ENCODE measurements at places on chromosomes 7 and 10.

DNA sequence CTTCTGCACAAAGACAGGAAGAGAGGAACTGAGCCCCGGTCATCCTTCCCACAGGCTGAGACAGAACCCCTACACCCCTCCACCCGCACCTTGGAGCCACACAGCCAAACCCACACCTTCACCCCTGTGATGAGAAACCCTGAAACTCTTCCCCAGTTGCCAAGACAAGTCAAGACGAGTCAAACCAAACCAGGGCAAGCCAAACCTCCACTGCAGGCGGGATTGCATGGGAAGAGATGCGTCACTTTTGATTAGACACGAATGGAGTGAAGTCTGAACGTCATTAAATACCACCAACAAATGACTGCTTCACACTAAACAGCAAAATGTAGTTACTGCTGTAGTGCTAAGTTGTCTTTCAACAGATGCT is 73.8 kb downstream of the PRPF18 start:
- DNase-seq, result no peak

GRCh38 chr7:156676263-156676662 is 35.7 kb downstream of the RNF32 start:
- no peak for DNase-seq

DNA sequence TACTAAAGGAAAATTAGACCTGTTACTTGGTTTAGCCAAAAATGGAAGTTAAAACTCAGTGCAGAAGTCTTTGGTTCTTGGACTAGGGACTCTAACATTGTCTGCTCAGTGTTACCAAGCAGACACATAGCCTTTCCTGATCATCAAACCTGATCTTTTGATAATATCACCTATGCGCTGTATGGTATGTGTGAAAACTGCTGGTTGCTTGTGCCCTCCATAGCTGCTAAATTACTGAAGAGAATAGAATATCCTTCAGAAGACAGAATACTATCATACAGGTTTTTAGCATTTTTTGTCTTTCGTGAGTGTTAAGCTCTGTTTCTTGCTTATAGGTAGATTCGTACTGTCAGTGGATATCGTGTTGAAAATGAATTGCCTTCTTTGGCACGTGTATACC is 68.7 kb downstream of the ST7 start:
- peak; percentile 30 for DNase-seq

DNA sequence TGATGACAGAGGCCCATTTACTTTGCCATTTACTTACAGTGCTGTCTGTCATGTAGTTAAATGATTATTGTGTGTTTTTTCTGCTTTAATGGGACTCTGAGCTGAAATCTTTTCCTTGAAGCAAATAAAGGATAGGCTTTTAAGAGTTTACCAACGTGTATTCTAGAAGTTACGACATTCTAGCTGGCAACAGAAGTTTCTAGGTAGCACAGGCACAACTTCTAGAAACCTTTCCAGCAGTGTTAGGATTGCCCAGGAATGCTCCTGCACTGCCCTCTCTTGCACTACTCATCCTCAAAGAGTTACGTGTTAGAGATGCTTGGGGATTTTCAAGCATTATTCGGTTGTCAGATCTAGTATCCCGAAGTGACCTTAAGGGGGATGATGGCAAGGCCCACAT is 42.5 kb upstream of the TMEM236 start:
- no peak for DNase-seq

DNA sequence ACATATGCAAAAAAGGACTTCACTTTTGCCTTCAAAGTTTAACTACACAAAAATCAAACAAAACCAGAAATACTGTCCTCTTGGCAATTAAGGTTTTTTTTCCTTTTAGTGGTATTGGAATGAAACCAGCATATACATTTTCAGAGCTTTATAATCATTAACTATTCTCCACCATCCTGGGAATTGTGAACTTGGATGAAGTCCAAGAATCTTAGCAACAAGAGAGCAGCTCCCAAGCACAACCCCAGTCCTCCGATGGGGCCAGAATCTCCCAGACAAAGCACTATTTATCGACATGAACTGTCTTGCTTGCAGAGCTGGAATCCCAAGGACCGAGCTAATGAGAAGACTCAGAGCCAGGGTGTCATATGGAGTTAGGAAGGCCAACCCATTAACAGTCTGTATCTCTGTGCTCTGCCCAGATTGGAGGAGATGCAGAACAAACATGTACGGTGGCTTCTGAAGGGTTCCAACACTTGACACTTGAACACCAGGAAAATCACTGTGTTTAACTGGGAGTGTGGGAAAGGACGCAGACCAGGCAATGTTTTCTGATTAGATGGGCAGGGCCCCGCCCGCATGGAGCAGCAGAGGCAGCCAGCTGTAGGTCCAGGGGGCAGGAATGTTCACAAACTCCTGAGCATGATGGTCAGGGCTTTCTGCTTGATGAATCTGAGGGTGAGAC is 35.5 kb downstream of the PPP1R3C start:
- peak; percentile 66 for DNase-seq

Measured in NCI-H1417 (cell line).